Stimulated activated CD4-positive, alpha-beta T cell treated with anti-CD3 and anti-CD28 coated beads, TNF-alpha, amount 100 ng/mL, for 1 hour (primary cell): ENCODE measurements at places on chromosomes 3 and 15.

DNA sequence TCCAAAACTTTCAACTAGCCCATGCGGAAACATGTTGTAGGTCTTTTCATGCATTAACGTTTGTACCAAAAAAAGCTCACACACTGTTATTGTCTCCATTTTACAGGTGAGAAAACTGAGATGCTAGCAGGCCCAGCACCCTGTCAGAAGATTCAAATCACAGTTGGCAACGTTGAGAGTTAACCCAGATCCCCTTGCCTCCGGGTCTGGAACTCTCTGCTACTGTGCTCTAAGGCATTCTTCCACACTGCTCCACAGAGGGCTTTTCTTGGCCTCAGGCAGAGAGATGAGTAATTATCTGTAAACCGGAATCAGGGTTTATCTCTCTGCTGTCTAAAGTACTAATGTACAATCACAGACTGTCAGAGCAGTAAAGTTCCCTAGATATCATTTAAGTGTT, 186.0 kb upstream of the LPP start:
- no peak for DNase-seq

DNA sequence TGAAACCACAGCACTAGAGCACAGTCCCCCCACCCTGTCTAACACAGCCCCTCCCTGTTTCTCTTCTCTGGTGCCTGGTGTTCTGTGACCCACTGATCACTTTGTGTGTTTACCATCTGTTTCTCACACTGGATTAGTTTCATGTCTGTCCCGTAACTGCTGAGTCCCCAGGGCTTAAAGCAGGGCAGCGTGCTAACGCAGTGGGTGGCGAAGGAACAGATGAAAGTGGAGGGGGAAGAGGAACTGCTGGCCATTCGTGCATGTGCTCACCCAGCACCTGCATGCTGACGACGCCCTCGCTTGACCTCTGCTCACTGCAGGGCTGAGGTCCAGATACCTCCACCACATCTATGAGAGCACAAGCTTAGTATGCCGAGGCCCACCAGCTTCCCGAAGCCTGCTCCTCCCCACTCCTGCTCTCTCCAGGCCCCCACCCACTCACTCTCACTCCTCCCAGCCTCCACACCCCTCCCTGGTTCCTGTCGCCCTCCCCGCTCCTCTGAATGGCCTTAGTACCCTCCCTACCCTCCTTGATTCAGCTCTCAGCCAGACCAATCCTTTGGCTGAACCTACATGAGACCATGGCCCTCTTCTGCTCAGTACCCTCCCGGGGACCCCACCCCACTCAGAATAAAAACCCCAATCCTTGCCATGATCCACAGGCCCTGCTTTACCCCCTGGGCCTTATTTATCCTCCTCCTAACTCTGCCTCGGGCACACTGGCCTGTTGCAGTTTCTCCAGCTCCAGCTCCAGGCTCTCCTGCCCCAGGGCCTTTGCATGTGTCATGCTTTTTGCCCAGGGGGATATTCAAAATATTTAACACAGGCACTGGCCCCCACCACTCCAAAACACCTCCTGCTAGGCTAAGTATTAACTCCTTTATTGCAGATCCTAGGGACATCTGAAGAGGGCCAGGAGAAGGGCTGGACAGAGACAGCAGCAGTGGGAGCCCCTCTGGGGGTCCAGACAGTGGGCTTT, 15.1 kb upstream of the IQSEC1 start:
- DNase-seq, result no peak

GRCh38 chr3:105285653-105286241, 81.0 kb upstream of the ALCAM start:
- DNase-seq, result no peak

DNA sequence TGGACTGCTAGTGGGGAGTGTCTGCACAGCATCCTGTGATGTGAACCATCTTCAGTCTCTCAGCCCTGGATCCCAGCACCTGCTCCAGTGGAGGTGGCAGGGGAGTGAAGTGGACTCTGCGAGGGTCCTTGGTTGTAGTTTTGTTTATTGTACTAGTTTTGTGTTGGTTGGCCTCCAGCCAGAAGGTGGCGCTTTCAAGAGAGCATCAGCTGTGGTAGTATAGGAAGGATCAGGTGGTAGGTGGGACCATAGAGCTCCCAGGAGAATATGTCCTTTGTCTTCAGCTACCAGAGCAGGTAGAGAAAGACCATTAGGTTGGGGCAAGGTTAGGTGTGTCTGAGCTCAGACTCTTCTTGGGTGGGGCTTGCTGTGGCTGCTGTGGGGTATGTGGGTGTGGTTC, 20.9 kb downstream of the NEK11 start:
- no peak for DNase-seq

- DNase-seq, result no peak
Observed at GRCh38 chr3:43699864-43700263, 9.1 kb downstream of the ABHD5 start.

- no peak for DNase-seq
Observed at GRCh38 chr3:102791641-102792589, 357.1 kb downstream of the ZPLD1 start.

- DNase-seq, result no peak
Observed at GRCh38 chr3:13504161-13504831, 24.2 kb downstream of the HDAC11 start.

DNA sequence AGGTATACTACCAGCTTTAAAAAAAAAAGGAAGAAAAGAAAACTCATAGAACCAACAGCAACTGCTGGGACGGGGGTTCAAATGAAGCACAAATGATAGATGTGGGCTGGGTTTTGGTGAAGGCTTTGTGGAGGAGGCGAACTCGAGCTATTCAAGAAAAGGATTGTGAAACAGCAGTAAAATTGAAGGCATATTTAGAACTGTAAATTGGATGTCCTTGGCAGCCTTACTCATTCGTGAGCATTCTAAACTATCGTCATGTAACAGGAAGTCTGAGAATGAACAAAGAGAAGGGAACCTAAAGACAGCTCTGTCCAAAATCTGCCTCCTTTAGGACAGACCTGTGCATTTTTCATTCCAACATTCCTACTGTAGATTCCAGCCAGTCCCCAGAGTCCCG, 97.8 kb downstream of the LARS2 start:
- no peak for DNase-seq

- no peak for DNase-seq
Observed at GRCh38 chr3:85842081-85842480, 883.3 kb downstream of the CADM2 start.

GRCh38 chr15:74873756-74874424, 725 bp upstream of the SCAMP2 start:
- DNase-seq, result no peak

- DNase-seq, result no peak
Observed at GRCh38 chr3:72178463-72179106, 393.6 kb upstream of the PROK2 start.

DNA sequence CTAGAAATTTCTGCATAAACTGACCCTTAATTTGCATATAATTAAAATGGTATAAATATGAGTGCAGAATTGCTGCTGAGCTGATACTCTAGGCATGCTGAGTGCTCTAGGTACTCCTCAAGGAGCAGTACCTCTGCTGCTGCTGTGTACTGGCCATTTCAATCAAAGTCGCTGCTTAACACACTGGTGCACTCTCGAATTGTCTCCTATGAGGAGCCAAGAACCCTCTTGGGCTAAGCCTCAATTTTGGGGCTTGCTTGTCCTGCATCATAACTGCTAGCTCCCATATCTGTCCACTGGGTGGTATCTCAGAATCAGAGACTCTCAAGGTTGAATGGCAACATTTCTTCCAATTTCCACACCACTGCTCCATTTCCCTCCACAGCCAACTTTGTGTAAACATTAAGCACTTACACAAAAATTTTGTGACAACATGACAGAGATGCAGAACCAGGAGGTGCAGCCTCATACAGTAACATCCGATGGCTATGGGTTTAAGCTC, 82.5 kb downstream of the XXYLT1 start:
- DNase-seq, result no peak

- no peak for DNase-seq
Observed at GRCh38 chr15:30997270-30997669, 5.8 kb upstream of the MTMR10 start.

- no peak for DNase-seq
Observed at GRCh38 chr15:70023064-70023768, 74.5 kb downstream of the TLE3 start.

DNA sequence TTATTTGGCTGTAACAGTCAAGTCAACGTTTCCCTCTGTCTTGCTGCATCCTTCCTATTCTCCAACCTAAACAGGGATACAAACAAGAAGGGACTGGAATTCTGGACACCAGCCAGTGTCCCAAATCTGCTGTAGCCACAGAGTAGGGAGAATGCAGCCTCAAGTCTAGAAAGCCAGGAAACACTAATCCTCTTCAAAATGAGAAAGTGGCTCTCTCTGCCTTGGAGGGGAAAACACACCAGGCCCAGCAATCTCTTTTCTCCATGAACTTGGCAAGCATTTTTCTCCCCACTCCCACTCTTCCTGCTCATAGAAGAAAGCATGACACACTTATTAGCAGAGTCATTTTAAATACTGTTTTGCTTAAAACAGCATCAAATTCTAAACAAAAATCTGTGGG, 781.7 kb downstream of the SQOR start:
- DNase-seq, result no peak

GRCh38 chr15:98570119-98570518, 78.2 kb upstream of the IGF1R start:
- DNase-seq, result no peak

DNA sequence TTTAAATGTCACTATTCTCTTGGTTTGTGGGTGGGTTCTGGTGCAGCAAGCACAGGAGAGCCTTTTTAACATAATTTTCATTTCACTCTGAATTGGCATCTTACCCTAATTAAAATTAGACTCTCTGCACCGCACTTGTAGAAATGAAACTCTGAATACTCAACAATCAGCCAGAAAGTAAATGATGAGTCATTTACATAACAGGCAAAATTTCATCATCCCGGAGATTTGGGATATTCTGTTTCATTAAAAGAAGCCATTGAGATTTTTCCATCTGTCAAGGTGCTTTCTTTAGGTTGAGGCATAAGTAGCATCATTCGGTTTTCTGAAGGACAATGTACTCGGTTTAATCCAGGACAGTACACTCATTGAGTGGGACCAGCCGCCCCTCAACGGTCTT, 111.0 kb downstream of the RFTN1 start:
- DNase-seq, result no peak

- no peak for DNase-seq
Observed at GRCh38 chr3:129526121-129526900, 2.1 kb upstream of the RHO start.

GRCh38 chr3:108183971-108184370, 38.3 kb downstream of the IFT57 start:
- no peak for DNase-seq

DNA sequence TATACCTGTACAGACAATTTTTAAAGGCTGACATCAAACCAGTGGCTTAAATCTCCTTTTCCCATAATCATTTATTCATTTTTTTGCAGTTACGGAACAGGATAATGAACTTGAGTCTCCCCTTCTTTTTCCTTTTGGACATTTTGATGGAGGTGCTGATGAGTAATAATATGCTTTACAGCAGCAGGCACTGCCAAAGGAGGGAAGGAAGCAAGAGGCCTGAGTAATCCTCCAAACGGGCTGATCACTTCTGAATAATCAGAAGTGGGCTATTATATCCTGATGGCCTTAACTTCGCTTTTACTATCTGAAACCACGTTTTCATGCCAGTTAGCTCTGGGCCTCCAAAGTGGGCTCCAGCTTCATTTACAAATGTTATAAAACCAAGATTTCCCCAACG, 527.2 kb downstream of the FOXP1 start:
- no peak for DNase-seq

- no peak for DNase-seq
Observed at GRCh38 chr3:54071601-54072000, 50.8 kb upstream of the CACNA2D3 start.

DNA sequence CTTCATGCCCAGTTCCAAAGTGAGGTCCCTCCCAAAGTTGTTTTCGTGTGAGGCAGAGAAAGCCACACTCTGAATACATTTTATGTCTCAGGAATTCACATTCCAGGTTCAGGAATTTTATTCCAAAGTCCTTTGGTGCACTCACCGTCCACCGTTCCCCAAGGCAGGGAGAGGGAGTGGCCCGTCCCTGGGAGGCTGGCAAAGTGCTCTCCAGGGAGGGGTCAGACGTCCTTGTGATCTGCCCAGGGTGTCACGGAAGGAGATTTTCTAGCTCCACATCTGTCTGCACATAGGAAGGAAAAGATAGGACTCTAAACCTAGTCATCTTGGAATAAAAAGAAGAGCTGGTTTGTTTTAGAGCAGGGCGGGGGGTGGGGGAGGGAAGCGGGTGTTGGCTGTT, 47.9 kb downstream of the KLF13 start:
- DNase-seq, result no peak

DNA sequence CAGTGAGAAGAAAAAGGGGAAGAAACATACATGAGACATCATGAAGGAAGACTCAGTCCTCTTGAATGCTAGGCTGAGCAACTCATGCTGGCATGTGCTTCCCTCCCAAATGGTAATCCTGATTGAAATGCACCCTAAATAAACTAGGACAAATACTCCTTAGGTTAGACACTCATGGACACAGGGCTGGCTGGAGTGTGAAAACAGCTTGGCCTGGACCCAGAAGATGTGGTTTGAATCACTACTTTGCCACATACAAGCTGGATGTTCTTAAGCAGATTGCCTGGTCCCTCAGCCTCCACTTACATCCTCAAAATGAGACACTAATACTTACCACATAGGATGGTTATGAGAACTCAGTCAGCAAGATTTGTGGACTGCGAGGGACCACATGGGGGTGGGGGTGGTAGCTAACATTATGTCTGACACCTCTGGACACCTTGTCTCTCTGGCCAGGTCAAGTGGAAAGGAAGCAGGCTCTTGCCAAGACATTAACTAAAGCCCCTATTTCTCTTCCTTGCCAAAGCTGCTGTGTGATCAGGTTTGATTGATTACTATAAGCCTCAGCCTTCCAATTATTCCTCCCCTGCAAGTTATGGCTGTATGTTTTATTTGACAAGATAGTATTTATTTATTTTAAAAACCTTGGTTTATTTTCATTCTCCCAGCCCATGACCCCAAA, 138.9 kb upstream of the SLC7A14 start:
- no peak for DNase-seq

DNA sequence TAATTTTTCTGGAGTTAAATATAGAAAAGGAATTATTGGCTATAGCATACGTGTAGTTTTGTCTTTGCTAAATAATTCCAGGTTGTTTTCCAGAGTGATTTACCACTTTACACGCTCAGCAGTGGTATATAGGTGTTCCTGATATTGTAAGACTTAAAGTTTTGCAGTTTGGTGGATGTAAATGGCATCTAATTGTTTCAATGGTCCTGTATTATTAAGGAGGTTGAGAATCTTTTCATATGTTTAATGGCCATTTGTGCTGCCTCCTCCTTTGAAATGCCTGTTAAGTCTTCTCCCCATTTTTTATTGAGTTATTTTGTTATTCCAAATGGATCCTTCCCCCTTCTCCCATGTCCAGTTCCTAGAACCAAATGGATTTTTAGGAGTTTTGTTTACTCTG, 26.4 kb upstream of the P4HTM start:
- DNase-seq, result no peak

- DNase-seq, result no peak
Observed at GRCh38 chr3:120428924-120429323, 21.9 kb downstream of the FSTL1 start.
